ENCODE measurements at places on chromosomes 5 and 9.

DNA sequence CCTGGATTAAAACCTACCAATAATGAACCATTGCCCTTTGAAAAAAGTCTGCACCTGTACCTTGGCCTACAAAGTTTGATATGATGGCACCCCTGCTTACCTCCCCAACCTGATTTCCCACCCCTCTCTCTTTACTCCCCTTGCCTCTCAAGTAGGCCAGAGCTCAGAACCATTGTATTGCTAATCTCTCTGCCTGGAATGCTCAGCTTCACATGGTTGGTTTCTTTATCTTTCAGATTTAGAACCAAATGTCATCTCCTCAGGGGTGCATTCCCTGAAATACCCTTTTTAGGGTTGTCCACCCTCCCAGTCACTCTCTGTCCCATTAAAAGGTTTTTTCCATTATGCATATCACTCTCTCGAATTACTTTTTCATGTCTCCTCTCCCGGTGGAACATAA is 116.6 kb upstream of the VCAN start:
- DNase-seq: no peak

DNA sequence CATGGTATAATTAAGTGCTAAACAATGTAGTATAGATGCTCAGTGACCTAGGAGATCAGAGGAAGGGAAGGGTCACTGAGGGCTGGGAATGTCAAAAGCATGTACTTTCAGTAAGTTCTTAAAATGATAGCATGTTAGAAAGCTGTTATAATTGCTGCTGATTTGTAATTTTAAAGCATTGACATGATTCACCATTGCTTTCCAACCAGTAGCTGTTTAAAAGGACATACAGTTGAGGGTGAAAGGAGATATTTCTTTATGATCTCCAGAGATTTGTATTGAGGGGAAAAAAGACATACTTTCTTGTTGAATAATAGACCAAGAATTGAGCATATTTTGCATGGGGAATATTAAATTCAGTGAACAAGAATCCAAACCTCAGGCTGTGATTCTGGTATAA is 1.2 kb upstream of the SLC1A3 start:
- no peak for DNase-seq

DNA sequence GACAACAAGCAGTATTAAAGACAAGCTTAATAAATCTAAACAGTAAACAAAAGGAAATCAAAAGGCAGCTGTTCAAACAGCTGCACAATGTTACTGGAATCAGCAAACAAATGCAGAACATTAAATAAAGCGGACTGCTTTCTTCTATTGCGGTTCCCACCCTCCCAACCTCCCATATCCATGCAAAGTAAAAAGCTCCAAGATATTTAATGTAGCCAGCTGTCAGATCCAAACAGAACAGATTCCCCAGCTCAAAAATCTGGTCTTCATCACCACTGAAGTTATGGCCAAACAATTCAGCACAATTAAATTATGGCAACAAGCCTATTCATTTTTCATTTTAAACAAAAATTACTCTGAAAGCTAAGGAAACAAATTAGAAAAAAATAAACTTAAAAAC is 75.9 kb downstream of the SLC38A9 start:
- no peak for DNase-seq

DNA sequence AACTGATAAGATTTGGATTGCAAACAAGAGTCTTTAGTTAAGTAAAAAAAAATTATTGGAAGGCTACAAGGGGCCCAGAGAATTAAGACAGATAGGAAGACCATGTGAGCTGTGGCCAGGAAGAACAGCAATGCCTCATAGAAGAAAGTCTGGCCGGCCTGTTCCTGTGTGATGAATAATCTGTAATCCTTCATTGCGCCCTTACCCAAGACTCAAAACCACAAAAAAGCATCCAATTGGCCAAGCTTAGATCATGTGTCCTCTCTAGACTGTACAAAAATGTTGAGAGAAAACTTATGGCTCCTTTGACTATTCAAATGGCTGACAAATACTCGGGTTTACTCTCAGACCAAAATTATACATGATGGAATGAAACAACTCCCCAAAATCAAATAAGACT is 1383.5 kb downstream of the PTPRD start:
- no peak for DNase-seq

GRCh38 chr9:95940265-95940664 is 64.8 kb downstream of the ERCC6L2 start:
- DNase-seq: no peak

- no peak for DNase-seq
Measured at GRCh38 chr9:15219546-15219945, 87.5 kb downstream of the TTC39B start.

DNA sequence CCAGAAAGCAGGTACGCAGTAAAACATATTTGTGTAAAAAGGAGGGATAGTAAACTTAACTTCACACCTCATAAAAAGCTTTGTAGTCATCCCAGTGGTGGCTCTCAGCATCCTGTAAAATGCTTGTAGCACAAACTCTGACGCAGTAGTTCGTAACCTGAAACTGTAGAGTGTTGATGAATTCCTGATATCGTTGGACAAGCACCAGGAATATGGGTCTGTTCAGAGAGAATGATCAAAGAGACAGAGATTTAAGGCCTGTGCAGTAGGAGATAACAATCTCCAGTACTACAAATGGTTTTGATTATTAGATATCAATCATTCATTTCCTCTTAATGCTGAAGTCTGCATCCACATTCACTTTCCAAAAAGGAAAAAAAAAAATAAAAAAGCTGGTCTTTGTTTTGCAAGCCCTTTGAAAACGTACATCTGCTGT is 148.5 kb downstream of the KIAA0825 start:
- DNase-seq: no peak

GRCh38 chr9:96379461-96379860 is 4.0 kb downstream of the SLC35D2 start:
- no peak for DNase-seq

GRCh38 chr5:72597456-72597948 is 90.3 kb upstream of the ZNF366 start:
- no peak for DNase-seq

DNA sequence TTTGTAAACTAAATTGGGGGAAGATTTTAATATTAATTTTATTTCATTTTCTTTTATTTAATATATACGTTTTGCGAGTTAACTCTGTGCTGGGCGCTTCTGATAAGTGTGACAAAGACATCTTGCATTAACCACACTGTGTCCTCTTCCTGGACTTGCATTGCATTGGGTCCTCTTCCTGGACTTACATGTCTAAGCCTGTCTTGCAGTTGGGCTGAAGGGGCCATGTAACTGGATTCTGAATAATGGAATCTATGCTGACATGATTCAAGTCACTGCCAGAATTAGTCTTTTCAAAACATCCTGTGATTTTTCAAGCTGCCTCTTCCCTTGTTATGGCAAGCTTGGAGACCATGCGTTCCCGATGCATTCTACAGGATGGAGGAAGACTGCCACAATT is 122.6 kb downstream of the TRIM32 start:
- DNase-seq: no peak

DNA sequence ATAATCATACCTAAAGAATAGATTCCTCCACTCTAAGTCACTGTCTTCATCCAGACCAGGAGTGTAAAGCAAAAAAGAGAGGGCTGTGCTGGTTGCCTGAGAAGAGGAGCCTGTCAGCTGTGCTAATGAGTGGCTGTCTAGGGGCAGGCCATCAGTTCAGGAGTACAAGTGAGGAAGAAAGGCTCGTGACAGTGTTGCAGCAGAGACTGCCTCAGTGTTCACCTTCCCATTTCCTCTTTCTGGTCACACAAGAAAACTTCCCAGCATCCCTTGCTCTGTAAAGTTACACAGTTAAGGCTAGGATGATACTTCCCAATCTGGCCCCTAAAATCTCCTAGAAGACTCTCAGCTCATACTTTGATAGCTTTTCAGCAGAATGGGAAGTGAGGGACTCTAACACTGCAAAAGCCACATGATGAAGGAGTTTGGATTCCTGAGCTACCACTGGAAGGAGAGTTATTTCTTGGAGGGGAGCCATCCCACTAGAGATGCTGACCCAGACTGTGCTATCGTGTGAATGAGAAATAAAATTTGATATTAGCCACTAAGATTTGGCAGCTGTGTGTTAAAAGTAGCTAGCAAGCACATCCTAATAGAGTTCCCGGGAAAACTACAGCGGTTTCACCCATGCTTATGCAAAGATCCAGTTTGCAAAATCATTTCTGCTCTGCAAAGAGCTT is 67.1 kb downstream of the ADAMTS12 start:
- DNase-seq: no peak

GRCh38 chr5:61824396-61824795 is 481.6 kb upstream of the KIF2A start:
- no peak for DNase-seq

GRCh38 chr9:84283946-84284345 is 56.6 kb downstream of the SLC28A3 start:
- DNase-seq: no peak

DNA sequence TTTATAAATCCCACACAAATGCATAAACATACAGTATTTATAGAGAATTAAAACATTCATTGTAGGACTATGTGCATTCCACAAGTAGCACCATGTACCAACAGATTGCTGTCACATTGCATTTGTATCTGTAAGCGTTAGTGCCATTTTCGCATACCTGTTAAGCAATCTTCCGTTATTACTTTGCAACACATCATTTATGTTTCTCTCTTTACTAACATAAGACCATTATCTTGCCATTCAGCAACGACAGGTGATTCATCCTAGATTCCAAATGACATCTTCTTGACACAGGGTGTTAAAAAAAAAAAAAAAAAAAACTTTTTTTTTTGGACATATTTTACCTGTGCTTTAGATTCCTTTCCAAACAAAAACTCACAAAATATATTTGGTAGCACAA is 511.8 kb downstream of the ELAVL2 start:
- DNase-seq: no peak

GRCh38 chr5:75672616-75673015 is 44.6 kb downstream of the POC5 start:
- no peak for DNase-seq

- no peak for DNase-seq
Measured at GRCh38 chr9:136688274-136689107, 1.2 kb upstream of the AGPAT2 start.

DNA sequence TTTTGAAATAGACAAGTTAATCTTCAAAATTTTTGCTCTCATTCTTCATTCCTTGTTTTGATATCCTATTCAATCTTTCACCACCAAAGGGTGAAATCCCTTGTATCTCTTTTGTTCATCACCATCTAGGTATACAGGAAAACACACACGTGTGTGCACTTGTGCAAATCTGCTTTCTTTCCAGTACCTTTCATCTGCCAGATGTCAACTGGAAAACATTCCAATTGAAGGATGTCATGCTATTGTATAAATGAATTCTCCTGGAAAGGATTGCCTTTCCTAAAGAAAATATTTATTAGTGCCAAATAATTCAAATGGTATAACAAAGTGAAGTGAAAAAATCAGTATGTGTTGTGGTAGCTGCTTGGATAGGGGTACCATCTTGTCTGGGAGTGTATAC is 123.7 kb downstream of the RANBP17 start:
- DNase-seq: no peak

DNA sequence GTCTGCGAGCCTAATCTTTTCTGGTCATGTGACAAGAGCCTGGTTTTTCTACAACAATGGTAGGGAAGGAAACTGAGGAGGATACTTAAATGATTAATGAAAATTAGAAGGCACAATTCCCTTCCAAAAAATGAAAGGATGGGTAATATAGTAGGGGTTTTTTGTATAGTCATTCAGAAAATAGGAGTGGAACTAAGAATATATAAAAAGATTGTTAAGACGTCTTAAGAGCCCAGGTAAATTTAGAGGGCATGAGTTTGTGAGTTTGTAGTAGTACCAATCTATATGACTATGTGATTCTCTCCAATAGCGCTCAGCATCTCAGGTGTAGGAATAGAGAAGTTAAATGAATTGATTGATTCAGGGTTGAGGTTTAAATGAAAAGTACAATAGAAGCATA is 50.1 kb downstream of the GNG10 start:
- DNase-seq: no peak

DNA sequence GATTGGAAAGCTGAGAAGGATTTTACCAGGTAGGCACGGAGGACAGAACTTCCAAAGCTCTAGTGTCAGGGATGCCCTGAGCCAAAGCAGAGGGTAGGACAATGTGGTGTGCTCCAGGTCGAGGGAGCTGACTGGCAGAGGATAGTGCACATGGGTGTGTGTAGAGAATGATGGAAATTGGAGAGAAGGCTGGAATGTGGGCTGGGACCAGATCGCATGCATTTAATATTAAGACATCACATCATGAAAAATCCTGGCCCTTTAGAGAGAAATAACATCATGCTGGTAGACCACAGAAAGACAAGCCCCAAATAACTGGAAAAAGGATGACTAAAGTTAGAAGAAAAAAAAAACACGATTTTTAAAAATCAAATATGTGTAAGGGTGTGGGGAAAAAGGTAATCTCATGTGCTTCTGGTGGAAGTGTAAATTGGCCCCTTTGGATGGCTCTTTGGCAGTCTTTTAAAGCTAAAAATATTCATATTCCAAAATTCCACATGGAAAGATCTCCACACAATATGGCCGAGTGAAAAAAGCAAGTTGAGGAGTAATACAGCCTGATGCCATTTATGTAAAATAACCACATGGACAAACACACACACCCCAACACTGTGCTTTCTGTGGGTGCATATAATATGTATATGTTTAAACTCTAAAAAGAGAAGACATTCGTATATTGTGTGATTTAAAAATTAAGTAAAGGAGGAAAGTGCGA is 67.0 kb upstream of the TGFBR1 start:
- DNase-seq: no peak

- no peak for DNase-seq
Measured at GRCh38 chr5:67170767-67171166, 25.8 kb downstream of the CD180 start.

DNA sequence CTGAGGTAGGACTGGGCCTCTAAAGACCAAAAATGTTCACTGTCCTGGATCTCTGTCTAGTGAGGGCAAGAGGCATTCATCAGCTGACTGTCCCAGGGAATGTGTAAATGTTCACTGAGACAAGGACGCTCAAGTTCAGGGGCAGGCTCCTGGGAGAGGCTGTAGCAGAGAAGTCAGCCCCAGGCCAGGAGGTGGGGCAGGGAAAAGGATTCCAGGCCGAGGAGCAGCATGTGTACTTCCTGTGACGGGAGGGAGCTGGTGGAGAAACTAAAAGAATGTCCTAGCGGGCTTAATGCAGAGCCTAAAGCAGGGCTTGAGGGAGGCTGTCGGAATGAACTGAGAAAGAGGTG is 205.8 kb downstream of the GABBR2 start:
- DNase-seq: no peak

- DNase-seq: peak; percentile 83
Measured at GRCh38 chr9:89502038-89502601, 4.2 kb upstream of the SEMA4D start.

DNA sequence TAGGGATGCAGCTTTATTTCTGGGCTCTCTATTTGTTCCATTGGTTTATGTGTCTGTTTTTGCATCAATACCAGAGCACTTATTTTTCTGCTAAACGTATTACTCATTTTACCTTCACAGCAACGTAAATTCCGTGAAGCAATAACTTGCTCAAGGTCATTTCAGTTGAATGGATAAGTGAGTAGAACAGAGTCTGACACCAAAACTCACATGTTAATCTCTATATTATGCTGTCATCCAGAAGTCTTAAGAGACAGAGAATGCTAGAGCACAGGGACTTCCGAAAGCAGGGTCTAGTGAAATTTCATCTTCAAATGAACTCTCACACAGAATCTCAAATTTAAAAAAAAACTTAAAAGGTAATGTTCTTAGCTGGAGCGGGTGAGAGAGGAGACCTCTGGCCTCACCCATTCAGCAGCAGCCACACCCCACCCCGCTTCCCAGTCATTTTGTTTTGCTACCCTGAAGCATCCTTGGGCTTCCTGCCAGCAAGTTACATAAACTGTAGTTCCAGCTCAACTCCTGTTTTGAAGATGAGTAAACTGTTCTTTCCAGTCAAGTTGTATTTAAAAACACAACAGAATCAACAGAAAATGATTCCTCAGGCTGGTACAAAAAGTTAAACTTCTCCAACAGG is 69.3 kb downstream of the TRIM36 start:
- no peak for DNase-seq

GRCh38 chr9:72675586-72675985 is 154.2 kb downstream of the TMC1 start:
- DNase-seq: no peak
